Activated T-cell treated with anti-CD3 and anti-CD28 coated beads, Interleukin-2, amount 50 U/mL, for 72 hours (primary cell): ENCODE measurements at places on chromosomes 7 and 10. TPM values are rescaled to one million over a fixed set of nuclear protein-coding genes. Genes with fewer than 3 reads are reported as not detected.

Gene RUFY2
- total RNA-seq = 10.4 TPM

Gene NPC1L1
- 0.12 TPM for total RNA-seq

Gene KEL
- total RNA-seq = 1.8 TPM

Gene MMD2
- not detected for total RNA-seq

Gene SLC26A3
- total RNA-seq = not detected

Gene CACNB2
- not detected for total RNA-seq

Gene ASB4
- total RNA-seq = not detected

Gene VWA2
- total RNA-seq = not detected
